ENCODE measurements at places on chromosomes 5 and 9.
A peak's percentile ranks its signal among the peaks of the same experiment; 100 is the strongest.

- no peak for DNase-seq
Measured at GRCh38 chr9:75422944-75423522, 334.7 kb downstream of the OSTF1 start.

- peak; percentile 40 for DNase-seq
Measured at GRCh38 chr5:1536322-1536845, 12.6 kb upstream of the LPCAT1 start.

DNA sequence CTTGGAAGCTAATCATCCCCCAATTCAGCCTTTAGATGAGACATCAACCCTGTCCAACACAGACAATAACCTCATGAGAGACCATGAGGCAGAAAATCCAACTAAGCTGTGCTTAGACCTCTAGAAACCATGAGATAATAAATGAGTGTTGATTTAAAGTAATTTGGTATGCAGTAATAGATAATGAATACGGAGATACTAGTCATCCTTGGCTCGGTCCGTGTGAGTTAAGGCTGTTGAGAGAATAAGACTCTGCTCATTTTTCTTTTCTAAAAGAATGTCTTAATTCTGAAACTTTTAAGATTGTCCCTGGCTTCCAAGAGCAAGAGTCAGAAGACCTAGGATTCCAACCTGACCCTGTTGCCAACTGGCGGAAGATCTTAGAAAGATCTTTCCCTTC is 6.1 kb downstream of the TNC start:
- DNase-seq: no peak

GRCh38 chr5:39024005-39024404 is 50.2 kb downstream of the RICTOR start:
- no peak for DNase-seq
